ENCODE measurements at places on chromosomes 13 and 19.
A peak's percentile ranks its signal among the peaks of the same experiment; 100 is the strongest.

DNA sequence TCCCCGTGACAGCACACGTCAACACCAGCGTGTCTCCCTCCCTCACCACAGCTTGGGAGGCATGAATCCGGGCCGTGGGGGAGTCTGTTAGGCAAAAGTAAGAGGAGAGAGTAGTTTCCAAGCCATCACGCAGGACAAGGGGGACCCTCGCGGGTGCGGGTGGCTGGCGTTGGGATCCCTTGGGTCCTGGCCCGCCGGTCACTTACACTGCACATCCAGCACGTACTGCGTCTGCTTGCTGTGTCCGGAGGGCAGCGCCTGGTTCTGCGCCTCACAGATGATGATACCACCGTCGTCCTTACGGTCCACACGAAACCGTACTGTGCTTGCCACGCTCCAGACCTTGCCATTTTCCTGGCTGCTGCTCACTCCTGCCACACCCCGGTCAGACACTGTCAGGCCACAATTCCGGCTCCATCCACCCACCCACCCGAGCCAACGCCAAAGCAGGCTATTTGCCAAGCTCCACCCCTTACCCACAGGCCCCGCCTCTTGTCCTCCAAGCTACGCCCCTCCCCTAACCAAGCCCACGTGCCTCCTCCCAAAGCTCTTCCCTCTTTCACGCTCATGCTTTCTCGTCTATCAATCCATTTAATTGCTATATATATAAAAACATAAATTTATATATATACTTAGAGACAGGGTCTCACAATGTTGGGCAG, 6.6 kb upstream of the ZNF428 start:
- no peak for DNase-seq

- no peak for DNase-seq
Observed at GRCh38 chr13:76804801-76805200, 81.4 kb downstream of the KCTD12 start.

DNA sequence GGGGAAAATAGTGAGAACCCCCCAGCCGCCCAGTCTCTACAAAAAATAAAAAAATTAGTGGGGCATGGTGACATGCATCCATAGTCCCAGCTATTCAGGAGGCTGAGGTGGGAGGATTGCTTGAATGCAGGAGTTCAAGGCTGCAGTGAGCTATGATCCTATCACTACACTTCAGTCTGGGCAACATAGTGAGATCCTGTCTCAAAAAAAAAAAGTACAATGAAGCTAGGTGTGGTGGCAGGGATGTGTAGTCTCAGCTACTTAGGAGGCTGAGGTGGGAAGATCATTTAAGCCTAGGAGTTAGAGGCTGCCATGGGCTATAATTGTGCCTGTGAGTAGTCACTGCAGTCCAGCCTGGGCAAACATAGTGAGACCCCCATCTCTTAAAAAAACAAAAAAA, 8.9 kb downstream of the PCCA start:
- no peak for DNase-seq

- no peak for DNase-seq
Observed at GRCh38 chr13:113862931-113863523, 849 bp downstream of the GAS6 start.

DNA sequence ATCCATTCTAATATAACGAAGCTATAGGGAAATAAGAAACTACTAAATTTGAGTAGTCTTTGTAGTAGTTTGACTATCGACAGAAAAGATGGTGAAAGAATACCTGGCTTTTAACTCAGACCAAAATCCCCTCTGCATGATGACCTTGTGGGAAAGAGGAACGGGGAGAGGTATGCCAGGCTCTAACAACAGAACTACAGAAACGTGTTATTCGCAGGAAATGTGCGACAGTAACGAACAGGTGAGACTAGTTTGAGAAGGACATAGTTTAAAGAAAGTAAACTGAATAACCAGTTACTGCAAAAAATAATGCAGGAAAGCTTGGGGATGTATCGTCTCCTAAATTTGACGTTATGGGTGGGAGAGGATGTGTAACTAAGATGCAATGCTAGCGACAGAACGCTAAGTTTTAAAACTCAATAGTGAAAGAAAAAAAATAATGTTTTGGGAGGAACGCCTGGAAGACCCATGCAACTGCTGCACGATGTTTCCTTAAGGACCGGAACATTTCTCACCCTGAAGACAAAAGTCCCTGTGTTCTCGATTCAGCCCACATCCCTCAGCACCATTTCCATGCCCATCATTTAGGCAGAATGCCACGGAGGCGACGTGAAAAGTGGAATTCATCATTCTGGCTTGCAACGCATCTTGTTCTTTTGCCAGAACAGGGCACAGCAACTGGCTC, 1.6 kb upstream of the RAP2A start:
- DNase-seq = no peak

GRCh38 chr13:22665506-22665905, 515.3 kb upstream of the SGCG start:
- no peak for DNase-seq

DNA sequence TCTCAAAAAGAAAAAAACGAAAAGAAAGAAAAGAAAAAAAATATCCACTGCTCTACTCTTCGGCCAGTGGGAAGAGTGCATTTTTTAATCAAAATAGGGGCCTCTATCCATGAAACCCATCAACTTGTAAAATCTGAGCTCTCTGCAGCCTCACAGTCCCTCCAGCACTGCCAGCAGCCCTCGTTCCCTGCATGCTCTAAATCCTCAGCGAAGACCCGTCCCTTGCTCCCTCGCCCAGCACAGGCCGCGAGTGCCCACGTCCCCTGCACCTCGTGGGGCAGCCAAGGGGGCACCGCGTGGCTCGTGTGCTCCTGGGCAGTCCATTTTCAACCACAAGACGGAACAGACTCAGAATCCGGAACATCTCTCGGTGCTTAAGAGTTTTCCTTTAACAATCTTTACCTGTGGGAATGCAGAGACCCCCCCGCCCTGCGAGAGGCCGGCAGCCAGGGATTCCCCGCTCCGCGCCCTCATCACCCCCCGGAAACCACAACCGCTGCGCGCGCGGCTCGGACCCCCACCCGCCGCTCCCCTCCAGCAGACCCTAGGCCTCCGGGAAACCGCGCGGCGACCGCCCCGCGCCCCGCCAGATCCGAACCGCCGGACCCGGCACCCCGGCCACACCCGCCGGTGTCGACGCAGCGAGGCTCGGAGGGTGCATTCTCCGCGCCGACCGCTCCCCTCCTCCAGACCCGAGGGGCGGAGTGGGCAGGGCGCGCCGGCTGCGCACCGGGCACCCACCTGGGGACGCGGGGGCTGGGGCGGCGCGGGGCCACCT, 638 bp downstream of the ANKRD27 start:
- no peak for DNase-seq

DNA sequence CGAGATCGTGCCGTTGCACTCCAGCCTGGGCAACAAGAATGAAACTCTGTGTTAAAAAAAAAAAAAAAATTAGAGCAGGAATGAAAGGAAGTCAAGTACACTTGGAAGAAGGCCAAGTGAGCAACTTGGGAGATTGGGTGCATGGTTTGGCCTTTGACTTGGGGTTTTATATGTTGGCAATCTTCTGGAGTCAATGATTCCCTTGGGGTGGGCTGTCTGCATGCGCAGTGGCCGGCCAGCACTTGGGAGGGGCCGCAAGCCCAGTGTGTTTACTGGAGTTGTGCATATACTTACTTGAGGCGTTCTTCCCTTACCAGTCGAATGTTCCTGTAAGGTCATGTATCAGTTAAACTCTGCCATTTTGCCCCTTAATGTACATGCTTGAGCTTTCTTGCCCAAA, 103.9 kb downstream of the FAM216B start:
- DNase-seq = no peak

DNA sequence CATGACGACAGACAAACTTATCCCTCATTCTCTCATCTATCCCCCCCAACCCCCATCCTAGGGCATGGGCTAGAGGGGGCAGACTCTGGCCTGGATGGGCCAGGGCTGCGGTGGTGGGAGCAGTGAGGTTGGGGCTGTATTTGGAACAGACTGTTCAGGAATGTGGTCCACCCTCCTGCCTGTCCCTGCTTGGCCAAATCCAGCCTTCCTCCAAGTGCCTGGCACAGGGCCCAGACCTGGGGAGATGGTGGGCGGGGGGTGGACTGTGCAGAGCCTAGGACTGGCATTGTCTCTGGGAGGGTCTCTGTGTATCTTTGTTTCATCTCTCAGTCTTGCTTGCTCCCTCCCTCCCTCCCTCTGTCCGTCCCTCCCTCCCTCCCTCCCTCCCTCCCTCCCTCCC, 14.2 kb downstream of the EGLN2 start:
- DNase-seq = no peak

DNA sequence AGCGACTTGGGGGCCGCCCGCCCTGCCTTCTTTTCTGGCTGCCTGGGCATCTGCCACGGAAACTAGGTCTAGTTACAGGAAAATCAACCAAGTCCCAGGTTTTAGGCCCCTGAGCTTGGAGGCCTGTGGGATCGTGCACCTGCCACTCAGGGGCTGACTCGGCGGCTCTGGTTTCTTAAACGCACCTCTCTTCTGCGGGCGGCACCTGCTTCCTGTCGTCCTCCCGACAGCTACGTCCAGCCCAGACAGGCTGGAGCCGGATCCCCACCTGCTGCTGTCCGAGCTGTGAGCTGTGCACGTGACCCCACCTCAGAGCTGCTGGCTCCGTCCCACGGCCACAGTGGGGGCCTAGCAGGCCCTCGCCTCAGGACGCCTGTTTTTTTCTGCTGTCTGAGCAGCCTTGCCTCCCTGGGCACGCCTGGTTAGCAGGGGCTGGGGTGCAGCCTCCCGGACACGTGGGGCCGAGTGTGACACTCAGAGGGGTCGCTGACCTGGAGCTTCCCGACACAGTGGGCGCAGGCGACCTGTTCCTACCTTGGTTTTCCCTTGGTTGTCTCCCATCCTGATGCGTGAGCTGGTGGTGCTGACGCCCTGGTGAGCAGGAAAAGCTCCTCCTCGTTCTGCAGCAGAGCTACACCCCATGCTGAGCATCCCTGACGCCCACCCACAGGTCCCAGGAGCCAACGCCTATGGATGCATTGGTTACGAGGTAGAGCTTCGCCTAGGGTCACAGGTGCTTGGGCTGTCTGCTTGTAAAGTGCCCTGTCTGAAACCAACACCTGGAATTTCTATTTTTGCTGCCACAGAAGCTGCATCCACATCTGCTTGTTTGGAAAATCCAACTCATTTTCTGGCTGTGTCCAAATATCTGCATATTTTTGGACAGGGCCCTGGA, 17.5 kb downstream of the TMEM255B start:
- no peak for DNase-seq

GRCh38 chr13:28204690-28205443, 66.5 kb downstream of the PAN3 start:
- no peak for DNase-seq

GRCh38 chr13:95221971-95222732, 79.1 kb downstream of the ABCC4 start:
- DNase-seq = no peak

DNA sequence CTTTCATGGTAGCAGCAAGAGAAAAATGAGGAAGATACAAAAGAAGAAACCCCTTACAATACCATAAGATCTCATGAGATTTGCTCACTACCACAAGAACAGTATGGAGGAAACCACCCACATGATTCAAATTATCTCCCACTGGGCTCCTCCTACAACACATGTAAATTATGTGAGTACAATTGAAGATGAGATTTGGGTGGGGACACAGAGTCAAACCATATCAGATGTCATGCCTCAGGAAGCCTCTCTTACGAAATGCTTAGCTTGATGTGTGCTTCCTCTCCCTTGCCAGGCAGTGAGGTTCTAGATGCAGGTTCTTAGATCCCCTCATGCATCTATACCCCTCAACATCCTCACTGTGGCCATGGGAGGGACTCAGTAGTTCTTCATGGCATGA, 63.2 kb upstream of the RGCC start:
- no peak for DNase-seq

- peak; percentile 37 for DNase-seq
Observed at GRCh38 chr13:31742097-31742734, 2.9 kb downstream of the RXFP2 start.

GRCh38 chr19:44164327-44164672, 600 bp upstream of the ZNF226 start:
- DNase-seq = no peak

GRCh38 chr13:95086761-95087160, 214.5 kb downstream of the ABCC4 start:
- DNase-seq = no peak

DNA sequence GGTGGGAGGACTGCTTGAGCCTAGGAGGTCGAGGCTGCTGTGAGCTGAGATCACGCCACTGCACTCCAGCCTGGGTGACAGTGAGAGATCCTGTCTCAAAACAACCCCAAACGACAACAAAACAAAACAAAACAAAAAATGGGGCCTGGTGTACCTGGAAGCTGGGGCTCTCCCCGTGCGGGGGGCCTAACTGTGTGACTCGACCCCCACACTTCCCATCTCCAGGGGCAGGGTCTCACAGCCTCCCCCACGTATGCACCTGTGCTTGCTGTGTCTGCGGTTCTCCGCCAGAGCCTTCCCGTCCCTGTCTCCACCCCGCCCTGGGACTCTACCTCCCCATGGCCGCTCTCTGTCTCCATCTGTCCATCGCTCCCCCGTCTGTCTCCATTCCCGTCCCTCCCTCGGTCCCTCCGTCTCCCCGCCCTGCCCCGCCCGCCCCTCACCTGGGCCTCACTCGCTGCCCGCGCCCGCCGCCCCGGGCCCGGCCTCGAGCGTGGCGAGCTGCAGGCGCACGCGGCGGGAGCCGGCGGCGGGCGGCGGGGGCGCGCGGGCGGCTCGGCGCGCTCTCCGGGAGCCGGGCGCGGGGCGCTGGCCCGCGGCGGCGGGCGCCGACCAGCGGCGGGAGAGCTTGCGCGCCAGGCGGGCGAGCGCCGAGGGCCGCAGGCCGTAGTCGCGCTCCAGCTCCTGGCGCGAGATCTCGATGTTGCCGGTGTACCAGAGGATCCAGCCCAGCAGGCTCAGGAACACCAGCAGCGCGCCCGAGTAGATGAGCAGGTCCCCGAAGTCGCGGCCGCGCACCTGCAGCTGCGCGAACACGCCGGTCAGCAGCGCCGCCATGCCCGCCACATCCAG, 587 bp downstream of the TMEM238 start:
- no peak for DNase-seq

DNA sequence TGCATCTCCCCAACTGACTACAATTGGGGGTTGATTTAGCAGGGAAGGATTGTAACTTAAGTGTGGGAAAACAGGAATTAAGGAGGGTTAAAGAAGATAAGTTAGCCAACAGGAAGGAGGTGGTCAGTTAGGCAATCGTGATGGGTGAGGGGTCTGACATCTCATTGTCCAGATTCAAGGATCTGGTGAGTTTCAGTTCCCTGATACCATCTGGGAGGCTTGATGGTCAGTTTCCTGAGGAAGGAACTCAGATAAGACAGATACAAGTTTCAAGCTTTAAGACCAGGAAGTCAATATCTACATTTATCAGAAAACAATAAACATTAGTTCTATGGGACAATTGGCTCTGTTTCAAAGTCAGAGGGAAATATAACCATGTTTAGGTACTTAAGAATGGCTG, 601.8 kb downstream of the SLITRK6 start:
- DNase-seq = no peak

- DNase-seq = peak; percentile 84
Observed at GRCh38 chr19:18279516-18280246, 1.7 kb downstream of the JUND start.

GRCh38 chr13:44050450-44051063, 170.9 kb downstream of the LACC1 start:
- DNase-seq = no peak

DNA sequence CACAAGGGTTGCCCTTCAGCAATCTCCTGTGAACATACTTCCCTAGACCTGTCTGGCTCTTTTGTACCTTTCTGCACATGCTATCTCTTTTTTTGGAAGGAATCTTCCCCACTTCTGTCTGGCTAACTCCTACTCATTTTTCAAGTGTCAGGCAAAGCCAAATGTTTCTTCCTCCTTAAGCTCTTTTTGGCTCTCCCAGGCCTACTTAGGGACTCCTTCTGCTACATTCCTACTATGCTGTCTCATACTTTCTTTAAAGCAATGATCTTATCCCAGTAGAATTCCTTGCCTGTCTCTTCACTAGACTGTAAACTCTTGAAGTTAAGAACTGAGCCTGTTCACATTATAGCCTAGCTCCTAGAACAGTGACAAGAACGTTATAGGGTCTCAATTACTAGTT, 114.9 kb upstream of the WASF3 start:
- DNase-seq = no peak
